ENCODE measurements at places on chromosomes 1 and 21. TPM values are rescaled to one million over a fixed set of nuclear protein-coding genes. Genes with fewer than 3 reads are reported as not detected.

- no peak for DNase-seq
Measured at GRCh38 chr1:225479341-225479740, 51.5 kb upstream of the LBR start.

GRCh38 chr1:177119311-177119710, 45.2 kb downstream of the ASTN1 start:
- no peak for DNase-seq

DNA sequence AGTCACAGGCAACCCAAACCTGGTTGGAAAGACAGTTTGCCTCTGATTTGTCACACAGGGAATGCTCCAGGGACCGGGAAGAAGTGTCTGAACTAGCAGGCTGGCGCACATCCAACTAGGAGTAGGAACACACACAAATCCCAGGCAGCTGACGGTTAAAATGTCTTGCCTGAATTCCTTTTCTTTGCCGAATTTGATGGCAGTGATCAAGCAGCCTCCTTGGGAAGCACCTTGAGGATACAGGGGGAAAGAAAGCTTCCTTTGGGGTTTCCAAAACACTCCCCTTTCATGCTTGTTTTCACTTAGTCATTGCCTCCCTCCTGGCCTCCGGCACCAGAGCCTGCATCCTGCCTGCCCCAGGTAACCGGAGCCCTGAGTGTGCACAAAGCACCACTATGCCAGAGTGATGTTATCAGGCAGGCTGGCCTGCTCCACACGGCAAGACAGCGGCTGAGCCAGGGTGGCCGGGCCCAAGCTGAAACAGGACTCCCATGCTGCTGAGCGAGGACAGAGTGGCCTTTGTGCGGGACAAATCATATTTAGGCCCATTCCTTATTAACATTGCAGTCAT, 193.8 kb downstream of the LMX1A start:
- DNase-seq, result no peak

- no peak for DNase-seq
Measured at GRCh38 chr1:246364415-246364941, 142.6 kb downstream of the SMYD3 start.

- DNase-seq, result no peak
Measured at GRCh38 chr1:55073187-55073916, 34.0 kb downstream of the PCSK9 start.

DNA sequence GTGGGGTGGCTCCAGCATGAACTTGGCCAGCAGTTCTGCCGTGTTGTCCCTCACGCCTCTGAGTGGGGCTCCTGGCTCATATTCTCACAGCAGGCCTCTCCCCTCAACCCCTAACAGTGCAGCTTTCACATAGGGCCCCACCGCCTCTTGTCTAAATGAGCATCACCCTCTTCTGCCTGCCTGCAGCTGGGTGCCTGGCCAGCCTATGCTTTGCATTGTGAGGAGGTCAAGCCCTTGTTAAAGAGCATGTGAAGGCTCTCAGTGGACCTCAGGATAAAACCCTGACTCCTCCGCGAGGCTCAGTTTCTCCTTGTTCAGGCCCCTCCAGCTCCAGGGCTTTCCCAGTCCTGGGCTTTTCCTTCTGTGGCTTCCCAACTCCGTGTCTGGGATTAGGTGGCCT, 34.8 kb downstream of the CRYAA start:
- no peak for DNase-seq

GRCh38 chr21:42659416-42660117, 6.1 kb downstream of the PDE9A start:
- no peak for DNase-seq

- DNase-seq, result no peak
Measured at GRCh38 chr21:25934771-25935224, 200.0 kb downstream of the GABPA start.

COX20 gene
- 50.7 TPM for total RNA-seq

DNA sequence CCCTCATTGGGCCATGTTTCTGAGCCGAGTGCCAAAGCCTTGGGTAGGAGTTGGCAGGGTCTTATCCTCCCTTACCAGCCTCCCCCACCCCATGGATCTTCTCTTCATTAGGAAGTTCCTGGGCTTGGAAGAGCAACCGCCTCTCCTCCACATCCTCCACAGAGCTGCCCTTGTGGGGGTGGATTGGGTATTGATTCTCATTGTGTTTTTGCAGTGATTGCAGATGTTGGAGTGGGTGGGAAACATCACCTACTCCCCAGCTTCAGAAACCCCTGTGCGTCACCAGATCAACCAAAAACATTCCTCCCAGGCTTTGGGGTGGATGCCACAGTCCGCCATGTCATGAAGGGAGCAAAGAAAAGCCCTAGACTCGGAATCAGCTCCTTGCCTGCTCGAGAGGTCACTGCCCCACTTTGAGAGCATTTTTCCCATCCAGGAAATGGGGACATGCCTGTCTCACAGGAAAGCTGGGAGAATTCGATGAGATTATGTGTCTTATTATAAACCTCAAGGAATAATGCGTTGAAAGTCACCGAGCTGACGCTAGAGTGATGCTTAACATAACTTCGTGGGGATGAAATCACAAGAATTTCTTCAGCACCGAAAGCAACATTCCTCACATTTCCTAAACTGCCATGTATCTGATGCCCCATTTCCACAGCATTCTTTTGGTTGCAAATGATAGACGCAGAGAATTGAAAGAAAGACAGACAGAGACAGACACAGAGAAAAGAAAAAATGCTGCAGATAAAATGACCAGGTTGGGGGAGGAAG, 44.7 kb upstream of the ZBTB40 start:
- DNase-seq, result no peak

DNA sequence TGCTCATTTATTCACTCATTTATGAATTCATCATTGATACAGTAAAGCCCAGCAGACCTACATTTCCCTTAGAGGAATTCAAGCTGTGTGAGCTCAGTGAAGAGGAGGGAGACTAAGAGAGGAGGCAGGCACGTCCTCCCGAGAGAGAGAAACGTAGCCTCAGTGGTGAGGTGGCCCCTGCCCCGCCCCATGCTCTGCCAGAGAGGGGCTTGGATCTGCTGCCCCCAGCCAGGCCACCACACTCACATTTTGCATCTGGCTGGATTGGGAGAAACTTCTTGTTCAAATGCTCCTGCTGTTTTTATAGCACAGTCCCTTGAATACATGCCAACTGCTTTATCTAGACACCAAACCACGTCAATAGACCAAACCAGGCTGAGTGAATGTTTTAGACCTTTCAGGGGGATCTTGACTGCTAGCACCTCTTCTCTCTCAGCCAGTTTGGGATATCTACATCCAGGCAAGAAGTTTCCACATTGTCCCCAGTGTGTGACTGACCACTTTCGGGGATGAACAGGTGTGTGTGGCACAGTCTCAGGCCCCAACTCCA, 67.7 kb upstream of the AJAP1 start:
- DNase-seq, result no peak

TSSK3 gene
- total RNA-seq, result 0.60 TPM

GRCh38 chr1:236523704-236524141, at the start of gene LGALS8:
TSS of gene LGALS8 (plus strand) at chr1:236523982. CDS start at chr1:236526071, 2,089 bp downstream.
- DNase-seq, result peak; percentile 89

GRCh38 chr1:52792036-52792435, 50.5 kb upstream of the ZYG11A start:
- DNase-seq, result no peak

ACOT11 gene
- total RNA-seq, result 1.3 TPM

Measured in activated naive CD8-positive, alpha-beta T cell treated with anti-CD3 and anti-CD28 coated beads for 36 hours (primary cell).